ENCODE measurements at places on chromosomes 7 and 10.

DNA sequence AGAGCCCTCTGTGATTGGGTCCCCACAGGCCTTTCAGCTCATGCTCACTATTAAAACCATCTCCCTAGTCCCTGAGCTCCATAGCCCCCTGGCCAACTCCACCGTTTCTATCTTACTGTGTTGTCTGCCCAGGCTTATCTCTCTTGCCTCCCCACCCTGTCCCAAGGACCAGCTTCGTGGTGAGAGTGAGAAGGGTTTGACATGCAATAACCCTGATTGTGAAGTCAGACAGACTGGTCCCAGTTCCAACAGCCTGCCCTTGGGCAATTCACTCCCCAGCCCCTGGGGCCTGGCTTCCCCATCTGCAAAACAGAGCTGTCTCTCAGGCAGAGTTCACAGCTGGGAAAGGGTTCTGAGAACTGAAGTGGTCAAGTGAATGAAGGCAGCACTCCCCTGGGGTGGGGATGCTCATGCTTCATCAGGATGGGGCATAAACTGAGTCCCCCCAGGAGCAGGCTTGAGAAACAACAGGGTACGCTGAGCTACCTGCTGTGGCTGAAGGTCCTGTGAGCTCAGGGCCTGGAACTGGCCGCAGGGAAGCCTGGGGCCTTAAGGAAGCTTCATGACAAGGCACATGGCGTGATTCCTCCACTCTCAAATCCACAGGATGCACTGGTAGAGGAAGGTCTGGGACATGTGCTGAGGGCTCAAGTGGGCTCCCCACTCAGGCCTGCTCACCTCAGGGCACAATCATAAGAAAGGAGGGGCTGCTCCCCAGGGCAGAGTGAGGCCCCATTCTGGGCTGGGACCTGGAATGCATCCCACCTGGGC lies 1.8 kb upstream of the PPIF start:
- DNase-seq: no peak

DNA sequence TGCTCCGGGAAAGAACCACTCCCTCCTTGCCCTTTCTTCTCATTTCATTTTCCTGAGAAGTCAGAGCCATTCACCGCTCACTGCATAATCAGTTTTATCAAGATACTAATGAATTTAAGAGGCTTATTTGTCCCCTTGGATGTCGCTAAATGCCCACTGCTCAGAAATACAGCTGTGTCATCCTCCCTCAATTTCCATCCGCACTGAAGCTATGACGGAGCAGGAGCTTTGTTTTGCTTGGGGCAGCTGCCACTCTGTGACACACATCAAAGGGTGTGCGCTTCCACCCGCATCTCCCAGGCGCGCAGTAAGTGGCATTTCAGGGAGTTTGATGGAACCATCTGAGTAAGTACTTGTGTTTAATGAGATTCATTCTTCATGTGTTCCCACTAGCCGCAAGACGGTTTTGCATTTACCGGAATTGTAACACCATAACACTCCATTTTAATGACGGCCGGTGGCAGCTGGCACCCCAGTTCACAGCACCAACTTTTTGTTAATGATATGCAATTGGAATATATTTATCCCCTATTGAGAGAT lies 103.8 kb upstream of the PARD3 start:
- no peak for DNase-seq

DNA sequence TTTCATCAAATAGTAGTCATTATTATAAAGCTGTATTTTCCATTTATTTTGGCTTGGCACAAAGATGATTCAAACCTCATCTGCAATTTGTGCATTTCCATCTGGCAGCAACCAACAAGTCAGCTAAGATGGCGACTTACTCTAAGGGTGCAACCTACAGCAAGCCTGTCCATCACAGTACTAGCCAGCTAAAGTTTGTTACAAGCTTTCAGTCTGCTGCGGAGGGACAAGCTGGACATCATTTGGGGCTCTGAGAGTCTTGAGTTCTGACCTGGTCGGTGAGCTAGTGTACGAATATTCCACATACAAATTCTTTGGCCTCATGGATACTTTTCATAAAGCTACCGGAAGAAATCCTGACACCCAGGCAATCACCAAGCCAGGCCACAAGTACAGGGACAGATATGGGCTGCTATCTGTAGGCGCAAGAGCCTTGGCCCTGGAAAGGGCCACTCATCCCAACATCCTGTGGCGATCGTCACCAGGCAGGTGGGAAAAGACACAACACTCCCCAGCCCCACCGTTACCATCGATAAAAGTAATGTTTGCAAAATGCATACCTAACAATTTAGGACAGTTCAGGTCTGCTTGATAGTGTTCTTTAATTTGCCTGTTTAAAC lies 307.6 kb downstream of the SKIDA1 start:
- DNase-seq: no peak

GRCh38 chr7:33700001-33700899 lies 205.1 kb upstream of the BMPER start:
- no peak for DNase-seq

DNA sequence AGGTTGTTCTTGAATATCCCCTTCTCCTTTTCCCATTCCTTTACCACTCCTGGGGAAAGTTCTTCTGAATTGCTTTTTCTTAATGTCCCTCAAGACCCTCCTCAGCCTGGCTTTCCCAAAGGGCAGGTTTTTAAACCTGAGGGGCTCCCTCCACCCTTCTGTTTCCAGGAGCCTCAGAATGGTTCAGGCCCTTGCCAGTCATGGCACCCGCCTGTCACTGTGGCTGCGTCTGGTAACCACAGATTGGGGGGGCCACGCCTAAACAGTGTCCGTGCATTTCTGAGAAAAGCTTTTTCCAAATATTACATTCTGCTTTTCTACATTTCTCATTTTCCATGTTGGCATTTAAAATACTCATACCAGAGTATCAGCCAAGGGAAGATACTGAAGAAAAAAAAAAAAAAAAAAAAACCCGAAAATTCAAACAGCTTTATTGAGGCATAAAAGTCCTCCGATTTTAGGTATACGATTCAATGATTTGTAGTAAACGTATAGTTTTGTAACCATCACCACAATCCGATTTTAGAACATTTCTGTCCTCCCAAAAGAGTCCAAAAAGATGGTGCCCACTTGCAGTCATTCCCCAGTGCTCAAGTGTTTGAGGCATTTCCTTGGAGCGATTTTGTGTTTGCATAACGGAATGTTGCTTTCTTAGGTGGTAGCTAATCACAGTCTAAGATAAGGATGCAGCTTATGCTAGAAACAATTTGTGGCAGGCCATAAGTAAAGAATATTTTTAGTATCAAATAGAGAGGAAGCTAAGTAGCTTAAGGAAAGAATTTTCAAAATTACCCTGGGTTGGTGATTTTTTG lies 22.1 kb downstream of the HKDC1 start:
- DNase-seq: no peak

DNA sequence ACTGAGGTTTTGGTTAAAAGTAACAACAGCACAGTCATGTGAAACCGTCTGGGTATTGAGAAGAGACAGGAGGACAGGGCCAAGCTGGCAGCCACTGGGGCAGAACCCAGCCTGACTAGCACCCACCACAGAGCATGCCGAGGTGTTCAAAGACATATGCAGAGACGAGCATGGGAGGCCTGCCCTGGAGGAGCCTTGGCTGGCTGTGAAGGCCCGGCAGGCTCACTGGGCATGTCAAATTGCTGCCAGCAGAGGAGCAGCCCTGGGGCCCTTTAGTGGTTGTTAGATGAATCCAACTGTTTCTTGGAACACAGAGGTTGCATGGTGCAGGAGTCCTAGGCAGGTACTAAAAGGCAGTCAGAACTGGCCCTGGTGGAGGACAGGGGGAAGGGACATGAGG lies 5.0 kb upstream of the GDF2 start:
- no peak for DNase-seq

- peak; percentile 31 for DNase-seq
Observed at GRCh38 chr7:55573234-55573900, 1.1 kb upstream of the VOPP1 start.

DNA sequence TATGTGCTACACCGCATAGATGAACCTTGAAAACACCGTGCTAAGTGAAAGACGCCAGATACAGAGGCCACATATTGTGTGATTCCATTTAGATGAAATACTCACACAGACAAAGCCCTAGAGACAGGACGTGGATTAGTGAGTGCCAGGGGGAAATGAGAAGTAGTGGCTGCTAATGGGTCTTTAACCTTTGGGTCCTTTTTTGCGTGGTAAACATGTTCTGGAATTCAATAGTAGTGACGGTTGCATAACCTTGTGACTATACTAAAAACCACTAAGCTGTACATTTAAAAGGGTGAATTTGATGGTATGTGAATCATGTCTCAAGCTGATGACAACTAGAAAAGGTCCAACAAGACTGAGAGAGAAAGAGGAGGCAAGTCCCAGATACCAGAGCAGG lies 15.6 kb downstream of the SMKR1 start:
- no peak for DNase-seq

DNA sequence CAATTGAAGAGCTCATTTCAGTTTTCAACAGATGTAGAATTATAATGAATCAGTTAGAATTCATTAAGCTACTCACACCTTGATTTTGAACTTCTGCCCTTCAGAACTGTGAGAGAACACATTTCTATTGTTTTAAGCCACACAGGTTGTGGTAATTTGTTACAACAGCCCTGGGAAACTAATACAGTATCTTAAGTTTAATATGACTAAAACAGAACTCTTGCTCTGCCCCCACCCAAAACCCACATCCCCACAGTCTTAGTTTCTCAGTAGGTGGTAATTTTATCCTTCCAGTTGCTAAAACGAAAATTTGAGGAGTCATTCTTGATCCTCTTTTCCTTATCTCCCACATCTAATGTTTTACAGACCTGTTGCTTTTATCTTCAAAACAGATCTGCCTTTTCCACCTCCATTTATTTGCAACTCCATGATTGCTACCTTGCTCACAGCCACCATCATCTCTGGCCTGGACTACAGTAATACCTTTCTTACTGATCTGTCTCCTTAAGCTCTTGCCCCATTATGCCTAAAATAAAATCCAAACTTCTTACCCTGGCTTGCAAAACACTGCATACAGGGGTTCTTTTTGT lies 72.8 kb upstream of the NXPH1 start:
- no peak for DNase-seq

DNA sequence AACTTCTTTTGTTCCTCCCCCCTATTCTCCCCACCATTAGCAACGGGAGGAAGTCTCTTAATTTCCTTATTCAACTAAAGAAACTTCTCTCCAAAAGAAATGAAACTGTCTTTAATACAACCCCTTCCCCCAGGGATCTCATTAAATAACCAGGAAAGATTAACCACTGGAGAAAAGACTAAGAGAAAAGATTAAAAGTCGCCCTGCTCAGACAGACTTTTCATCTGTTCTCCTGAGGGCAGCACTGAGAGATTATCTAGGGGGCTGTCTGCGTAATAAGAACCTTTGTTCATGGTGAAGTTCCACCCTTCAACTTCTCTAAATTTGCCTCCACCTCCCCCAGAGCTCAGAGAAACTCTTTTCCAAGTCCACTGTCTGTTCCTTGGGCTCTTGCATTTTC lies 105.5 kb downstream of the HGF start:
- DNase-seq: no peak

DNA sequence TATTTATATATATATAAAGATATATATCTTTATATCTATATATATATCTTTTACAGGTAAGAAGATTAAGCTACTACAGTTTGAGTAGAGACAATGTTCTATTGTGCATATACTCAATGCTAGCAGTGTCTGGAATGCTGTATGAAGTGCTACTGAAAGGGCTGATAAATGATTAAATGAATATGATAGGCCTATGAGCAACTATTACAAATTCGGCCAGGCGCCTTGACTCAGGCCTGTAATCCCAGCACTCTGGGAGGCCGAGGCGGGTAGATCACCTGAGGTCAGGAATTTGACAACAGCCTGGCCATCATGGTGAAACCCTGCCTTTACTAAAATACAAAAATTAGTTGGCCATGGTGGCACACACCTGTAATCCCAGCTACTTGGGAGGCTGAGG lies 297.1 kb downstream of the CACNA2D1 start:
- DNase-seq: no peak

DNA sequence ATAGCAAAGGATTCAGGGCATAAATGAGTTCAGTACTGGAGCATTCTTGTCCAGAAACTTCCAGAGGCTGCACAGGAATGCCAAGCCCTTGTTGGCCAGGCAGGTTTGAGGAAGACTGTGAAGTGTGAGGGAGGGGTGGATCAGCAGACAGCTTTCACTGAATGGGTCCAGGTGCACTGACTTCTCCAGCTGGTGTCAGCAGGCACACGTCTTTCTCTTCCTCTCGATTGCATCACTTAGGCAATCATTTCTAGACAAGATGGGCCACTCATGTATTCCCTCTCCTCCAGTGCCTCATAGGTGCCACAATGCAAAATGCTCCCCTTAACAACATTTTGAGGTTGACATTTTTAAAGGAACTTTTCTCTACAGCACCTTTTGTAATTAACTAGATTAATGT lies 15.6 kb upstream of the PLEKHS1 start:
- DNase-seq: no peak

DNA sequence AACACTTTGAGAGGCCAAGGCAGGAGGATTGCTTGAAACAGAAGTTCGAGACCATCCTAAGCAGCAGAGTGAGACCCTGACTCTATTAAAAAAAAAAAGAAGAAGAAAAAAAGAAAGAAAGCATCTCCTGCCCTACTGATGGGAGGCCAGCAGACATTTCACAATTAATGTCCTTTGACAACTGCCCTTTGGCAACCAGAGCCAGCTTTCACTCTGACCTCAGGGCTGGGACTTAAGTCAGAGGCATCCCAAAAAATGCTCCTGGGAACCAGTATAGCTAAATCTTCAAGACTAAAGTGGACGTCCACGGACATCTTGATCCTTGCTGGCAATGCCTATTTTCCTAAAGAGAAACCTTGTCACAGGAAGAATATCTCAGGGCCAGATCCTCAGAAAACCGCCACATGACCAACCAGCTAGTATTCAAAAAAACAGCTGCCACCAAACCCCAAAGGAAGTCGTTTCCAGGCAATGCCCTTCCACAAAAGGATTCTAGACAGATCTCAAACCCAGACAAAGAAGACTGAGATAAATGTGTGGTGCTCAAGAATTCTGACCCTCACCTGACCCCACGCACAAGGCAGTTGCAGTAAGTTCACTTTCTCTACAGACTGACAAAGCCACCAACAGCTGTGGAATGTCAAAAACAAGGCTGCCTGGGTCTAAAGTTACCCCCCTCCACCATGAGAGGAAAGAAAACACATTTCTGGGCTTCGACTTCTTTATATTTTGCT lies 18.4 kb downstream of the GFRA1 start:
- DNase-seq: no peak
